ENCODE measurements at places on chromosomes 1 and 21.

- no peak for DNase-seq
These were observed 41.5 kb downstream of the CEP350 start for GRCh38 chr1:179996099-179996498.

DNA sequence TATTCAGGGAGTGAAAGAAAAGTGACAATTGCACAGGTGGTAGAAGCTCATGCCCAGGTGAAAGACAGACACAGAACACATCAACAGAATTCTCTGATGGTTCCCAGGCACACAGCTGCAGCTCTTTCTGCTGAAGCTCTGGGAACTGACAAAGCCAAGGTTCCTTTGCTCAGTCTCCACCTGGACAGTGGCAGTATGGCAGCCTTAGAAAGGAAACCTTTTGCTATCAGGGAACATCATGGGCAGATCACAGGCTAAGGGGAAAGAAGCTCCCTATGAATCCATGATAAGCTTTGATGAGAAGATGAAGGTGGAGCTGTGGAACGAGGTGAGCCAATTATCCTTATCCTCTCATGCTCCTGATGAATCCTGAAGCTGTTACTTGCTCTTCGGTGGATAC lies 1.2 kb downstream of the SPRR2B start:
- no peak for DNase-seq

- no peak for DNase-seq
These were observed 37.3 kb downstream of the ABCA4 start for GRCh38 chr1:94083681-94084080.

DNA sequence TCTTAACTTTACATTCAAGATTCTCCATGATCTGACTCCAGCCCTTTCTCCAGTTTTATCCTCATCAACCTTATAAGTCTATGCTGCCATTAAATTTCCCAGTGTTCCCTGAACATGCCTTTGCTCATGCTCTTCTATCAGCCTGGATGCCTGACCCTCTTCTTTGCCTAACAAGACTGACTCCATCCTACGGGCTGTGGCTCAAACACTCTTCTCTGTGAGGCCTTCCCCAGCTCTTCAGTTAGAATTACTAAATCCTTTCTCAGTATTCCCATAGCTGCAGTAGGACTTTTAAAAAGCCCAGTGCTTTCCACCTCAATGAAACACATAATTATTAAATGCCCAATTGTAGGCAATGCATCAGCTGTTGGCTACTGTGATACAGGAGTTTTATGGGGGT lies 76.5 kb upstream of the GNG12 start:
- DNase-seq: no peak

DNA sequence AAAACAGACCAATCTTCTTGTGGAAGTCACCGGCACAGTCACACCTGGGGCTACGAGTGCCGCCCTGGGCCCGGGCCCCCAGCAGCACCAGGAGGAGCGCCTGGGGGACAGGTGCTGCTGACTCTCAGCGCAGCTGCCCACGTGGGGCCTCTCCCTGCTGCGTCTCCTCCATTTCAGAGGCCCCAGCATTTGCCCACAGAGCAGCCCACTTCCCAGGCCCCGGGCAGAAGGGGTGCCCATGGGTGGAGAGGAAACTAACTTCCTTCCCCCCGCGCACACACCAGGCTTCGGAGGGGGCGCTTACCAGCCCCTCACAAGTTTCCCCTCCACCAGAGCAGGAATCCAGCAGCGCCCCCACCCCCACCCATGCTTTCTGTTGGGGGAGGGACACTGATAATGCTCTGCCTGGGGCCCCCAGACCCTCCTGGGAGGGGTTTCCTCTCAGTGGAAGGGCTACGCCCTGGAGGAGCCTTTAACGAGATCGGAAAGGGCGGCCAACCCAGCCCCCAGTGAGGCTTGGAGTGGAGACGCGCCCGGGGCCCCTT lies 440 bp downstream of the TNFRSF25 start:
- peak; percentile 70 for DNase-seq

All from stimulated activated CD4-positive, alpha-beta T cell treated with anti-CD3 and anti-CD28 coated beads, Interleukin-15, amount 100 ng/mL, for 24 hours (primary cell).